ENCODE measurements at places on chromosomes 1 and 21. TPM values are rescaled to one million over a fixed set of nuclear protein-coding genes. Genes with fewer than 3 reads are reported as not detected.

Gene TMPRSS15
- not detected for total RNA-seq

DNA sequence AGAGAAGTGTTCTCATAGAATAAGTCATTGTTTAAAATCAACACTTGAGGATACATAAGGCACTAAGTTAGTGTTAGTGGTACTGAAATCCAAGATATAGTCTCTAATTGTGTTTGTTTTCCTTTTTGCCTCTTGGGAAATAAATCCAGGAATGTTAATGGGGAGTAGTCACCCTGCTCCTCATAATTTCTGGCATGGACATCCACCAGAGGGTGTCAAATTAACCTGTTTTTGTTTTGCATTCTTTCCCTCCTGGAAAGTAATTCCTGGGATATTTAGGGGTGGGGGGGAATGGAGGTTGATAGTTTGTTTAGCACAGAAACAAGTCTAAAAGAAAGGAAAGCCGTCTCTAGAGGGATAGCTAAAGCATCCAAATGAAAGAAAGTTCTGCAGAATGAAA is 87.8 kb upstream of the MAP1LC3C start:
- H3K4me1 ChIP-seq = no peaks in the 10 kb centered on the region
- no peak for DNase-seq
- no peak overlapping the region for H3K27ac ChIP-seq
- H3K27me3 ChIP-seq = peaks cover 79% of the 10 kb centered on the region
- H3K4me3 ChIP-seq = no peak overlapping the region
- no peaks in the 10 kb centered on the region for H3K36me3 ChIP-seq

DNA sequence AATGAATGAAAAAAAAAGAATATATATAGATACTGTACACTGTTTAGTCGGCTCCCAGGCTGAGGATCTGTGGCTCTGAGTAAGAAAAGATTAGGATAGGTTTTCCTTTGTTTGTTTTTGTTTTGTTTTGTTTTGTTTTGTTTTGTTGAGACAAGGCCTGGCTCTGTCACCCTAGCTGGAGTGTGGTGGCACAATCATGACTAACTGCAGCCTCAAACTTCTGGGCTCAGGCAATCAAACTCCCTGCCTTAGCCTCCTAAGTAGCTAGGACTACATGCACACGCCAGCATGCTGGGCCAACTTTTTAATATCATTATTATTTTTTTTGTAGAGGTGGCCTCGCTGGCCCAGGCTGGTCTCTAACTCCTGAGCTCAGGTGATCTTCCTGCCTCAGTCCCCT is 87.9 kb upstream of the PTBP2 start:
- H3K36me3 ChIP-seq = no peaks in the 10 kb centered on the region
- no peak overlapping the region for H3K27ac ChIP-seq
- H3K4me1 ChIP-seq = no peaks in the 10 kb centered on the region

Gene HTR1D
- total RNA-seq = 3.5 TPM

GRCh38 chr1:171742577-171742922 is 685 bp upstream of the VAMP4 start:
- H3K27ac ChIP-seq = peak overlapping the region; percentile 82
- DNase-seq = no peak
- no peaks in the 10 kb centered on the region for H3K27me3 ChIP-seq
- peak overlapping the region; percentile 87 for H3K4me3 ChIP-seq
- no peaks in the 10 kb centered on the region for H3K36me3 ChIP-seq
- peaks cover 4% of the 10 kb centered on the region for H3K4me1 ChIP-seq

DNA sequence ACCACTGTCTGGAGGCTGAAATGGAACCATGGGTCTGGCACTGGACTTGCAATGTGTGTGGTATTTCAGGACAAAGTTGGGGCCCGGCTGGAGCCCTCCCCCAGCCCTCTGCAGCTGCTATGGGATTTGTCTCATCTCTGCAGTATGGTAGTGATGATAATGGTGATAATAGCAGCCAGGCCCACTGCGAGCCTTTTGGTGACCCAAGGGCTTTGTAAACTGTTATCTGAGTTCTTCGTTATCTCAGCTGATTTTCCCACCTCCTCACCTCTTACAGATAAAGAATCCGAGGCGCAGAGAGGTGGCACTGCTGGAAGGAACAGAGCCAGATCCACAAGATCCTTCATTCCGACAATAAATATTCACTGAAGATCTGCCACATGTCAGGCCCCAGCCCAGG is 11.7 kb upstream of the WNT4 start:
- H3K4me1 ChIP-seq = no peaks in the 10 kb centered on the region
- no peaks in the 10 kb centered on the region for H3K27me3 ChIP-seq
- no peak overlapping the region for H3K27ac ChIP-seq

- no peaks in the 10 kb centered on the region for H3K36me3 ChIP-seq
- no peaks in the 10 kb centered on the region for H3K4me1 ChIP-seq
- H3K27me3 ChIP-seq = peaks cover 13% of the 10 kb centered on the region
- no peak overlapping the region for H3K4me3 ChIP-seq
Measured at GRCh38 chr1:36479505-36480051, 3.1 kb downstream of the CSF3R start.

GRCh38 chr1:183734543-183735036 is 70.3 kb upstream of the RGL1 start:
- H3K27me3 ChIP-seq = no peaks in the 10 kb centered on the region
- H3K36me3 ChIP-seq = no peaks in the 10 kb centered on the region
- H3K4me3 ChIP-seq = no peak overlapping the region

- H3K36me3 ChIP-seq = no peaks in the 10 kb centered on the region
- DNase-seq = no peak
- H3K27ac ChIP-seq = no peak overlapping the region
- H3K27me3 ChIP-seq = no peaks in the 10 kb centered on the region
- no peaks in the 10 kb centered on the region for H3K4me1 ChIP-seq
Measured at GRCh38 chr1:207058252-207058651, 5.2 kb downstream of the PFKFB2 start.

GRCh38 chr1:6108937-6109614 is 63.4 kb downstream of the KCNAB2 start:
- H3K27me3 ChIP-seq = no peaks in the 10 kb centered on the region
- no peak overlapping the region for H3K4me3 ChIP-seq
- H3K27ac ChIP-seq = no peak overlapping the region
- H3K36me3 ChIP-seq = no peaks in the 10 kb centered on the region
- DNase-seq = peak; percentile 35
- H3K4me1 ChIP-seq = no peaks in the 10 kb centered on the region

Gene LCE1F
- total RNA-seq = not detected

DNA sequence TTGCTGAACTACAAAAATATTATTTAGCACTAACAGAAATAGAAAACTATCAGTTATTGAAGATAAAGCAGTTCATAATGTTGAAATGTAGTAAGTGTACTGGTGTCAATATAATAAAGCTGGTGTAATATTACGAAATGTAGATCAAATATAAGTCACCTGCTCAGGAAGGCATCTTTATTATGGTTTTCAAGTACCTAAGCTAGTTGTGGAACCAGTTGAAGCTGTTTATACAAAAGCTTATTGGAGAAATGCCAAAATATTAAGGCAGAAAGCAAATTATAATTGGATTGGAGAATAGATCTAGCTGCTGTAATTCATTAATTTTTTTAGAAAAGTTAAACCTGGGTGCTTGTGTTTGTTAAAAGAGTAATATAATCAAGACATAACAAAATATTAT is 6.2 kb upstream of the MARK1 start:
- H3K4me1 ChIP-seq = peaks cover 5% of the 10 kb centered on the region
- H3K27me3 ChIP-seq = 0 out of 2 replicates have a peak, but pooled peaks cover 3% of the 10 kb centered on the region
- no peak overlapping the region for H3K27ac ChIP-seq
- no peak for DNase-seq
- H3K36me3 ChIP-seq = no peaks in the 10 kb centered on the region

GRCh38 chr1:29746076-29746665 is 509.8 kb downstream of the PTPRU start:
- H3K36me3 ChIP-seq = no peaks in the 10 kb centered on the region
- H3K27ac ChIP-seq = no peak overlapping the region
- H3K27me3 ChIP-seq = peaks cover 23% of the 10 kb centered on the region
- DNase-seq = no peak
- H3K4me1 ChIP-seq = no peaks in the 10 kb centered on the region

Gene PADI2
- total RNA-seq = 2.7 TPM

- DNase-seq = peak; percentile 21
- no peak overlapping the region for H3K27ac ChIP-seq
- no peak overlapping the region for H3K4me3 ChIP-seq
- peaks cover 6% of the 10 kb centered on the region for H3K27me3 ChIP-seq
- no peaks in the 10 kb centered on the region for H3K4me1 ChIP-seq
Measured at GRCh38 chr1:20233394-20233793, 47.1 kb upstream of the PLA2G2C start.

GRCh38 chr1:23446661-23447310 is 22.2 kb upstream of the TCEA3 start:
- DNase-seq = no peak
- no peak overlapping the region for H3K4me3 ChIP-seq
- H3K36me3 ChIP-seq = no peaks in the 10 kb centered on the region
- no peaks in the 10 kb centered on the region for H3K27me3 ChIP-seq

Gene CFHR5
- total RNA-seq = not detected

DNA sequence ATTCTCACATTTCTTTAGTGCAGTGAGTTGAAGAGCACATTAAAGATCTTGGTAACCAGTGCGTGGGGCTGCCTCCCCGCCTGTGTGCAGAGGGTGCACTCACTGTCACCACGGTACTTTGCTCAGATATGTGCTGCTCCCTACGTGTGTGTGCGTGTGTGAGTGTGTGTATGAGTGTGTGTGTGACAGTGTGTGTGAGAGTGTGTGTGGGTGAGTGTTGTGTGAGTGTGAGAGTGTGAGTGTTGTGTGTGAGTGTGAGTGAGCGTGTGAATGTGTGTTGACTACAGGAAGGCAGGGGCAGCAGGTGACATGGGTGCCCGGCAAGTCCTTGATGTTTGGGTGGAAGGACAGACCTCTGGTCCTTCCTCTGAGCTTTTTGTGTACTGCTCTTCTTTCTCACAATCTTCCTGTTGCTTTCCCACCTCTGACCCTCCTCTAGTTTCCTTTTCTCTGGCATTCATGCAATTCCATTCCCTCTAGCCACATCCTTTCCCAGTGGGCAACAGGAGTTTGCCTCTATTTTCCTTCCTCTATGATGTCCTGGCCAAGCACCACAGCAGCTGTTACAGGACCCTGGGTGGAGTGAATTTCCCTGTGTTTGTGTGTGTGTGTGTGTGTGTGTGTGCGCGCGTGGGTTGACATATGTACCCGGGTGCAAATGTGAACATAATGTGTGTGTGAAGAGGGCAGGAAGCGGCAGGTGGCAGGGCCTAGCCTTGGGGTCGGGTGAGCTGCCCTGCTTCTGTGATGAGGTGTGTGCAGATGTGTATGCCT is 19.8 kb downstream of the LHX4 start:
- H3K36me3 ChIP-seq = no peaks in the 10 kb centered on the region
- H3K4me1 ChIP-seq = peaks cover 4% of the 10 kb centered on the region
- H3K27ac ChIP-seq = no peak overlapping the region
- H3K27me3 ChIP-seq = no peaks in the 10 kb centered on the region
- H3K4me3 ChIP-seq = no peak overlapping the region

GRCh38 chr1:113283914-113284313 is 106.4 kb upstream of the MAGI3 start:
- no peak overlapping the region for H3K27ac ChIP-seq
- H3K36me3 ChIP-seq = no peaks in the 10 kb centered on the region
- no peak overlapping the region for H3K4me3 ChIP-seq
- no peaks in the 10 kb centered on the region for H3K4me1 ChIP-seq
- DNase-seq = no peak

DNA sequence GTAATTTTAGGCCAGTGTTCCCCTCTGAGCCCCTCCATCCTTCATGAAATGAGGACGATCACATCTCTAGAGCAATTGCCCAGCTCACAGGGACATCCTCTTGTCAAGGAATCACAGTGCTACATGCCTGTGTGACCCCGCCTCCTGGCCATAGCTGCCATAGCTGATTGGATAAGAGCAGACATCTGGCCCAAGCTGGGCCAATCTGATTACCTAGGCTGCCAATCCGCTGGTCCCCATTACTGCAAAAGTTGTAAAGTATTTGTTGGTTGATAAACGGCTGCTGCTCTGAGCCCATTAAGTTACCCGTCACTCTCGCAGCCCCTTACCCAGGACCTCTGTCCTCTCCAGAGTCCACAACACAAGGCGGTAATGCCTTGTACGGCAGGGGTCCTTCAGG is 8.3 kb downstream of the NT5C1A start:
- no peak overlapping the region for H3K27ac ChIP-seq
- no peaks in the 10 kb centered on the region for H3K4me1 ChIP-seq
- DNase-seq = no peak

DNA sequence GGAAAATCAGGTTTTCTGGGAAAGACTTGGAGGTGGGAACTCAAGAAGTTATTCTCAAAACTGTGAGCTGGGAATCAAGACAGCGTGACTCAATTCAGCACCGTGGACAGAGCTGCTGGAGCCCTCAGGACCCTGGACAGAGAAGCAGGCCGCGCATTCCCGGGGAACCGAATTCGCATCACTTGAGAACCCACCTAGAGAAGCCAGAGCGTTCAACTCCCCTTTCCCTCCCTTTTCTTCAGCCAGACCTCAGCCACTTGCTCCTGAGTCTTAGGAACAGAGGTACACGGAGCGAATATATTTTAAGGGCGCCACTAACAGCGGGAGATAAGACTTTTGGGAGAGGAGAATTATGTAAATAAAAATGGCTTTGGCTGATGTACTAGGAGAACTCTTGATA is 2.0 kb upstream of the LIN28A start:
- H3K27ac ChIP-seq = no peak overlapping the region
- no peaks in the 10 kb centered on the region for H3K36me3 ChIP-seq
- no peaks in the 10 kb centered on the region for H3K4me1 ChIP-seq
- no peak for DNase-seq

Gene BSND
- total RNA-seq = not detected

Gene GJA5
- not detected for total RNA-seq

DNA sequence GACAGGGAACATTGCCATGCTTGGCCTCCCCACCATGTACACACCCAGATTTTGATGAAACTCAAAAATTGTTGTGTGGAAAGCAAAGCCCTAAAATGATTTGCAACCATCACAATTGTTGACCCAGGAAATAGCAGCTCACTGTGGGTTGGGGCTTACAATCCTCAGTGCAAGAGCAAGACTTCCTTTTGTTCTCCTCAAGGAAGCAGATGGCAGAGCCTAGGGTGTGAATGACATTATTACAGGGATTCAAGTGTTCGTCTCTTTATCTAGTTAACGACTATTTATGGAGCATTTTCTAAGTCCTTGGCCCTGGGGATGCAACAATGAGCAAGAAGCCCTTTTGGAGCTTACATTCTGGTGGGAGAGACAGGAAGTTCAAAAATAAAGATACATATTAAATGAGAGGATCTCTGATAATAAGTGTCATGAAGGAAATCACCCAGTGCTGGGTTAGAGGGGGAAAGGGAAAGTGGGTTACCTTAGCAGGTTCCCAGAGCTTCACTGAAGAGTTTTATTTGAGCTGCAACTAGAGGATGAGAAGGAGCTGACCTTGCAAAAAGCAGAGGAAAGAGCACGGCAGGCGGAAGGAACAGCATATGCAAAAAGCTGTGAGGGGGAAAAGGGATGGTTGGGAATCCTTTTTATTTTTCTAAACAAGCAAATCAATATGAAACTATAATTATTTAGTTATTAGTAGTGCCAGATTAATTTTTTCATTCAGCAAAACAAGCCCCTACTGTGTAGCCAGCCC is 38.5 kb upstream of the ID3 start:
- H3K4me1 ChIP-seq = peaks cover 13% of the 10 kb centered on the region
- no peak for DNase-seq
- no peak overlapping the region for H3K4me3 ChIP-seq
- H3K27me3 ChIP-seq = no peaks in the 10 kb centered on the region
- no peak overlapping the region for H3K27ac ChIP-seq

All from HCT116 (cell line).